ENCODE measurements at places on chromosomes 7 and 10.

- DNase-seq: no peak
Observed at GRCh38 chr10:59708816-59709394, 745 bp downstream of the SLC16A9 start.

DNA sequence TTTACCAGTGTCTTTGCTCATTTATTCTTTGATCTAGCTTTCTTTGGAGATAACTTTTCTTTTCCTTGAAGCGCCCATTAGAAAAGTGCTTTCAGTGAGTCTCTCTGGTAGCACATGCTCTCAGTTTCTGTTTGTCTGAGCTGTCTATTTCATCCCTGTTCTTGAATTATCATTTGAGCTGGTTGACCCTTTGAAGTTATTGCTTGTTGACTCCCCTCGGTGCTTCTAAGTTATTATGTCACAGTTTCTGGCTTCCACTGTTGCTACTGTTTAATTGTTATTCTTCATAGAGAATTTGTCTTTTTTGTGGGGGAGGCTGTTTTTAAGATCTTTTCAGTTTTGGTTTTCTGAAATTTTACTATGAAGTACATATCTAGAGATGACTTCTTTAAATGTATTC is 11.4 kb upstream of the PRF1 start:
- DNase-seq: no peak

- DNase-seq: peak; percentile 17
Observed at GRCh38 chr10:118754229-118754555, 578 bp downstream of the CACUL1 start.

DNA sequence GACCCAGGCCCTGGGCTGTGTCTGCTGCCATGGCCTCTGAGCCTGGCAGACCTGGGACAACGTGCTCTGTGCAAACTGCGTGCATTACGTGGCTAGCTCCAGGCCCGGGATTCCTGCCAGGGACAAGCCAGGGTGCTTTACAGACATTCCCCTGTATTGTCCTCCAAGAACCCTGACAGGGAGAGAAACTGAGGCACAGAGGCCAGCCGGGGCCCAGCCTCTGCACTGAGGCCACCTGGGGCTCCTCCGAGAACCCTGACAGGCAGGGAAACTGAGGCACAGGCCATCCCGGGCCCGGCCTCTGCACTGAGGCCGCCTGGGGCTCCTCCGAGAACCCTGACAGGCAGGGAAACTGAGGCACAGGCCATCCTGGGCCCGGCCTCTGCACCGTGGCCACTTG is 64.9 kb downstream of the CFAP46 start:
- no peak for DNase-seq

DNA sequence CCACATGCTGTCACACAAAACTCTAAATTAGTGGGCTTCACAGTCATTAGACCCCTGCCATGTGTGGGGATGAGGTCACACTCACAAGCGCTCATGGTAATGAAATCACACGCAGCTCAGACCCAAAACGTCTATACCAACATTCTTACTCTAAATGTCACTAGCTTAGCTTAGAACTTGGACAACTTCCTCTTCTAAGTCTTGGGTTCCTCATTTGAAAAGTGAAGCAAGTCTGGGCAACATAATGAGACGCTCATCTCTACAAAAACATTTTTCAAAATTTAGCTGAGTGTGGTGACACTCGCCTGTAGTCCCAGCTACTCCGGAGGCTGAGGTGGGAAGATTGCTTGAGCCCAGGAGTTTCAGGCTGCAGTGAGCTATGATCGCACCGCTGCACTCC is 92.7 kb upstream of the MACROH2A2 start:
- DNase-seq: no peak

- no peak for DNase-seq
Observed at GRCh38 chr10:76942628-76943416, 694.8 kb downstream of the KCNMA1 start.

DNA sequence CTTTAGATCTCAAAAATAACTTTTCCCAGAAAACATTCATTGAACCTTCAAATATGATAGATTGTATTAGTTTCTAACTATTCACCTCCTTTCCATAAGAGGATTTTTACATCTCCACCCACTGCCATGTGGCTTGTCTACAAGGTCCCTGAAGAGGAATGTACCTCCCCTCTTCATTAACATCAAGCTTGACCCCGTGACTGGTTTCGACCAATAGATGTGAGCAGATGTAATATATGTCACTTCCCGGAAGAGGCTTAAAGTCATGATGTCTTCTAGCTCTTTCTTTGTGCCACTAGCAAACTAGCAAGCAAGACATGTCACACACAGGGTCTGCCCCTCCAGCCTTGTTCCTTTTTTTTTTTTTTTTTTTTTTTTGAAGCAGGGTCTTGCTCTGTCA is 6.9 kb downstream of the BAZ1B start:
- DNase-seq: no peak
